Mucosa of descending colon (tissue), 3 donors: ENCODE measurements at places on chromosomes 3 and 15. TPM values are rescaled to one million over a fixed set of nuclear protein-coding genes. Genes with fewer than 3 reads are reported as not detected.

Gene TPRG1
- 2.2 TPM for total RNA-seq

Gene CKMT1B
- total RNA-seq: 242 TPM

Gene TEX55
- not detected for total RNA-seq

Gene BFSP2
- total RNA-seq: not detected

Gene PROS1
- 6.7 TPM for total RNA-seq

Gene NME9
- total RNA-seq: not detected

Gene NR2E3
- 1.2 TPM for total RNA-seq

DNA sequence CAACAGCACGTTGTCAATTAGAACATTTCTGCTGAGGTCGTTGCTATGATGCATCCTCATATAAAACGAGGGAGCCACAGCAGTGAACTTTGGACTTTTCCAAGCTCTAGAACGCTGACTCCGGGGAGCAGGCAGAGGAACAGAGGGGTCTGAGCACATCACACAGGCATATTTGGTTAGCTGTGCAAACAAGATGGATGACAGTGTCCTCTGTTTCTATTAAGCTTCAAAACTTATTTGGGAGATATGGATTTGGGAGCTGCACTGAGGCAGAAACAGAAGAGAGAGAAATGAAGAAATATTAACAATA, 278.0 kb upstream of the TBL1XR1 start:
- no peak for DNase-seq

DNA sequence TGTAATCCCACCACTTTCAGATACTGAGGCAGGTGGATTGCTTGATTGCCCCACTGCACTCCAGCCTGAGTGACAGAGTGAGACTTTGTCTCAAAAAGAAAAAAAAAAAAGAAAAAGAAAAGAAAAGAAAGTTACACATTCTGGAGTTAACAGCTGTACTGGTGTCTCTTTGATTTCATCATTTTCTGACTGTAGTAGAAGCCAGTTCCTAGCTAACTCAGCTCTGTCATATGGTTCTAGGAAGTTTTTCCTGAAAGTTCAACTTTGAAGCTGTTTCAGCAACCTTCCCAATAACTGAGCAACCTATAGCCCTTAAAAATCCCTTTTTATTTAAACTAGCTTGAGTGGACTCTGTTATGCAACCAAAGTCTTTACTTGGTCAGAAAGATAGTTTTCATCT, 104.6 kb upstream of the STRIT1 start:
- no peak for DNase-seq

DNA sequence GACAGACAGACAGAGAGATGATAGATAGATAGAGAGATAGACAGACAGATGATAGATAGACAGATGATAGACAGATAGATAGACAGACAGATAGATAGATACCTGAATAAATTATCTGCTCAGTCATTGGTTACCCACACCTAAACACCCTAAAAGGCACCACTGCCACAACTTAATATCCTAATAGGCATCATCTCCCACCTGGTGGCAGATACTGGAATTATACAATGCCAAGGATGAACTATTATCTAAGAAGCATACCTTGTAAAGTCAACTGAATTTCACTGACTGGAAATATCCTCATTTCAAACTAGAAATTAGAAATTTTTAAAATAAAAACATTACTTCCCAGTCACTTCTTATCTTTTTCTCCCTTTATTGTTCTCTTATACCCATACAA, 19.4 kb upstream of the ATP8B4 start:
- no peak for DNase-seq

GRCh38 chr15:81562986-81563385, 189.0 kb upstream of the TMC3 start:
- no peak for DNase-seq

- no peak for DNase-seq
Observed at GRCh38 chr15:49435174-49435573, 12.1 kb downstream of the FGF7 start.

GRCh38 chr15:77015646-77016320, 20.9 kb downstream of the PSTPIP1 start:
- peak; percentile 49 for DNase-seq

DNA sequence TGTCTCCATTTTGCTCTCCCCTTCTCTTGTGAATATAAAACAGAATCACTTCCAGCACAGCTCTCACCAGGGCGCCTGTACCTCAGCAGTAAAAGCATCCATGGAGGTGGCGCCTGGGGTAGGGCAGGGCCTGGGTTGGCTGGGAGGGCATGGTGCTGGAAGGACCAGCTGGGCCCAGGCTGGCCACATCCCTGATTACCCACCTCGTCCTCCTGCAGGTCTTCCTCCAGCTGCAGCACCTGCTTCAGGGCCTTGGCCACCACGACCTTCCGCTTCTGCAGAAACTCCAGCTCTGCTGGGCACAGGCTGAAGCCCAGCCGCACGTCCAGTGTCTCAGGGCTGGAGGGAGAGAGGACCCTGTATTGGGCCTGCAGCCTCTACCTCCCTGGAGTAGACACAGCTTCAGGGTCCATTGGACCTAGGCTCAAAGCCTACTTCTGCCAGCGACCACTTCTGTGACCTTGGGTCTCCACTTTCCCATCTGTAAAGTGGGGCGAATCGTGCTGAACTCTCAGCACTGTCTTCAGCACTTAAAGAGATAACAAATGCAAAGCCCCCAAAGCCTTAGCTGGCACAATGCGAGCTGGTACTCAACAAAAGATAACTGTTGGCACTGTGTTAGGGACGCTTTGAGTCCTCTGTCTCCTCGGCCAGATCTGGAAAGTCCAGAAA, 23.8 kb downstream of the PLA2G4E start:
- peak; percentile 39 for DNase-seq

- DNase-seq: no peak
Observed at GRCh38 chr3:57966829-57967228, 41.4 kb upstream of the FLNB start.

DNA sequence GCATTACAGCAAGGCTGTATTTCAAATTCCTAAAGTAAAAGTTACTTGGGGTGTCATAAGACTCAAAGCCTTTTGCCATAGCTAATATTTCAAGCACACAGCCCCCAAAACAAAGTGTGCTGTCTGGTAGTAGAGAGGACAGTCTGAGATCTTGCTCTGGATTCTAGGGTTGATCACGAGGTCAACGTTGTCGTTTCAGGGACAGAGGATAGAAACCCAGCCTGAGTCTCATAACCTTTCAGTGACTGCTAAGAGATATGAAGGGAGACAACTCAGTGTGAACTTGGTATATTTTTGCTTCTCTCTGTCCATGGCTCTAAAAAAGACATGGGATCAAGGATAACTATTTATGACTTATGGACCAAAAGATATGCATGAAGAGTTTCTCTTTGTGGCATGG, 25.6 kb upstream of the MINDY4B start:
- no peak for DNase-seq

GRCh38 chr15:42919799-42920518, 619 bp downstream of the TTBK2 start:
- no peak for DNase-seq

DNA sequence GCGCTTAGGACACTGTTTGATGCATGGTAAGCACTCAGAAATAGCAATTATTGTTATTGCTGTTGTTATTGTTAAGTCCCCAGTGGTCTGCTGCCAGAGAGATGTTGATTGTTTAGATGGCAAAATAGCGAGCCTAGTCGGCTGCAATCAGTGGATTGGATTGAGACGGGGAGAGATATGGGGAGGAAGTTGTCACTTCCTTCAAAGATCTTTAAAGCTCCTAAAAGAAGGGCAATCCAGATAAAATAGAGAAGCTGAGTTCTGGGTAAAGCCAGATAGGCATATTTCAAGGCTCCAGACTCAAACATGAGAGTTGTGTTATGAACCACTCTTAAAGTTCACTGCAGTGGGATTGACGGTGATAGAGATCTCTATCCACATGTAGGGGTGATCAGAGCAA, 64.5 kb downstream of the RYR3 start:
- no peak for DNase-seq

DNA sequence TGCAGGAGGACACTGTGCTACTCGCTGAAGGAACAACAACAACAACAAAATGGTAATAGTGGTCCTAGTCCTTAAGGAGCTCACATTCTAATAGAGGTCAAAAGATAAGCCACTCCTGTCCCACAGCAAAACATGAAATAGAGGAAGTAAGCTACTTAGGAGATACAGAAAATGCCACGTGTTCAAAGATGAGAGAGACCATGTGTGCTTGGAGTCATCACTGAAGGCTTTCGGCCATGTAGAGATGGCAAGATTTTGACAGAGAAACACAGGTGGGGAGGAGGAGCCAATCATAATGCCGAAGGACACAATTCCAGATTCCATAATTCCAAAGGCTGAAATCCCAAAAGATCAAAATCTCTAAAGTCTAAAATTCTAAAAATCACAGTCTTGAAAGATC, 24.8 kb upstream of the RIOX2 start:
- DNase-seq: no peak
